ENCODE measurements at places on chromosomes 6 and 20.

DNA sequence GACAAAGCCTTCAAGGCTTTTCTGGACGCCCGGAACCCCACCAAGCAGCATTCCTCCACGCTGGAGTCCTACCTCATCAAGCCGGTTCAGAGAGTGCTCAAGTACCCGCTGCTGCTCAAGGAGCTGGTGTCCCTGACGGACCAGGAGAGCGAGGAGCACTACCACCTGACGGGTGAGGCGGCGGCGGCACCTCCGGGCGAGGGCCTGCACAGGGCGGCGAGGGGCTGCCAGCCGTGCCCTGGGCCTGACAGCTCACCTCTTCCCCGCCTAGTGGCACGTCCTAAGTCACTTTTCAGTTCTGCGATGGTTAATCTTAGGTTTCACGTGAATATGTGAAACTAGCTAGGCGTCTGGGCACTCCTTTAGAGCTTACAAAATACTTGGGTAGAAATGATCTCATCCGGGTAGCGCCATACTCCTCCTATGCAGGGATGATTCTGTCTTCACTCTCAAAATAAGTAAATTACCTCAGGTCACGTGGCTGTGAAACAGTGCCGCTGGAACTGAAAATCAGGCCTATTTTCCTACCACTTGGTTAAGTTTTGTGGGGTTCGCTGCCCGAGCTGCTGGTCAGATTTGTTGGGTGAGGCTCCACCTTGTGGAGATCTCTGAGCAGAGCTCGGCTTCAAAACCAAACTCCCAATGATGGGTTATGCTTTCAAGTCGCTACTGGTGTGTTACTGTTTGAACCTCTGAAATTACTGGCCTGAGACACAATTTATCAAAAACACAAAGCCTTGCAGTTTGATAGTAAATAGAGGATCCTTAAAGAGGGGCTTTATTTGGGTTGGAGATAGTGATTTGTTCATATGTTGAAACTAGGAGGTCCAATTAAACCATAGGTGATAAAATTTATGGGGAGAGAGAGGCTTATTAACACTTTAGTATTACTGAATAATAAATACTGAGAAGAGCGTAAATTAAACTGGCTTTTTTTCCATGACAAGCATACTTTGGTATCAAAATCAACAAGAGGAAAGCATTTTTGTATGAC is 15.5 kb upstream of the CLDN20 start:
- peak; percentile 75 for DNase-seq

DNA sequence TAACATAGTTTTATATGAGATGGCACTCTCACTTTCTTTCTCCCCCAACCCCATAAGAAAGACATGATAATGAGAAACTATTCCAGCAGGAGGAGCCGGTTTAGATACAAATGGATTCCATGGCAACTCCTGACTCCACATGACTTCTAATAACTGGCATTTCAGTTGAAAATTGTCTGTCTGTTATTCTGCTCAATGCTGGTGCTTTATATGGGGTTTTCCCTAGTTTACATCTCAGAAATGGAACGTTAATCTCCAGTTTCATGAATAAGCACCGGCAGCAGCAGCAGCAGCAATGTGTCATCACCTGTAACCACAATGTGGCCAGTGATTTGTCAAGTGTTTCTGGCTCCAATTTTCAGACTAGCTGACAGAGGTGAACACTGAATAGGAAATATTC is 8.0 kb upstream of the SIM1 start:
- no peak for DNase-seq

DNA sequence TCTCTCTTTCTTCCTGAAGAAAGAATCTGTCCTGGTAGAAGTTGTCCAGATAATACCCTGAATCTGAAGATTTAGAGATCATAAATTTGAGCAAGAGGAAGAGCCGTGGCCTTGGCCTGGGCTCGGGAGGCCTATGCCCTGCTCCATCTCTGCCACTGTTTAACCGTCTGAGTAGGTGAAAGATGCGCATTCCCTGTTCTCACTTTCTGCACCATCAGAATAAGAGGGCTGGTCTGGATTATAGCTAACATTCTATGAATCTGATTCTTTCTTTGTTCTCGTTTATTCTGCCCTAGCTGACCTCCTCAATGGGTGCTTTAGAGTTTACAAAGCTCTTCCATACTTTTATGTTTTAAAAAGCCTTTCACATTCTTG is 51.3 kb downstream of the ELOVL4 start:
- no peak for DNase-seq

GRCh38 chr20:48283470-48284110 is 498.3 kb upstream of the SULF2 start:
- DNase-seq = peak; percentile 82

DNA sequence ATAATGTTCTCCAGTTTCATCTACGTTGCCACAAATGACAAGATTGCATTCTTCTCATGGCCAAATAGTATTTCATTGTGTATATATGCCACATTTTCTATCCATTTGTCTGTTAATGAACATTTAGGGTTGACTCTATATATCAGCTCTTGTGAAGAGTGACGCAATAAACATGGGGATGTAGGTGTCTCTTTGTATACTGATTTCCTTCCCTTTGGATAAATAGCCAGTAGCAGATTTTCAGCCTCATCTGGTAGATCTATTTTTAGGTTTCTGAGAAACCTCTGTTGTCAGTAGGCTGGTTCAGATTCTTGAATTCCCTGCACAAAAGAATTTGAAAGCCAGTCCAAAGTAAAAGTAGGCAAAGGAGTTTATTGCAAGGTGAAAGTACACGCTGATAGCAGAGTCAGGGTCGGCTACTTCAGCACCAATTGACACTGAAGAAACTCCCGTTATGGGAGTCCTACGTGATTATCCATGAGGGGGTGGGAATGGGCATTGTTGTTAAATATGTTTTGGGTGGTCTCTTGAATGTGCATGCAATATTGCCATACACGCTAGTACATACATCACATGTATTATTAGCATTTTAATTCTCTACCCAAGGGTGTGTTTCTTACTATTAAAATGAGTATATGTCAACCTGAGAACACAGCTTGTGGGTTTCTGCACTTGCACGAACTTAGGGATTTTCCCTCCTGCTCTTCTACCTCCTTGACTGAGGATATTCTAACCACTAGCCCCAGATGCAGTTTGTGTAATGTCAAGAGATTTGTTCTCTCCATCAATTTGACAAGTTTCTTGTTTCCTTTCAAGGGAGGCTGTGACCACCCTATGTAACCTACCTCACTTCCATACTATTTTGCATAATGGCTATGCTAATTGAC is 14.4 kb upstream of the SLC17A2 start:
- DNase-seq = no peak

- DNase-seq = peak; percentile 70
These were observed at the start of gene DNAAF9 for GRCh38 chr20:3407040-3407770. Gene DNAAF9, minus strand, starts transcription at chr20:3407669. Its CDS starts 112 bp downstream, at chr20:3407557.

DNA sequence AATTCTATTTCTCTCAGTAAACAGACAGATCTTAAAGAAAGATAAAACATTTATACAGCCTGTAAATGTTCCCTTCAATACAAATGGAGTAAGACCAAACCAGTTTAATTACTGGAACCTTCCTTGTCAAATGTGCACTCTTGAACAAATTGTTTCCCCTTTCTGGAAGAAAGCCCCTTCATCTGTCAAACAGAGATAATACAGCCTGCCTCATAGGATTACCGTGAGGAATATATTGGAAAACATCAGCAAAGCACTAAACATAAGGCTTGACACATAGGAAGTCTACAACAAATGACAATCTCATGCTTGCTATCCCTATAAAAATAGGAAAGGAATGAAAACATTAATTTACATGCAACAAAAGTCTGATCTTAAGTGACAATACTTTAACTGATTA is 173.8 kb downstream of the PTPRK start:
- no peak for DNase-seq

GRCh38 chr6:137494281-137494987 is at the start of gene OLIG3:
Gene OLIG3, minus strand, starts transcription at chr6:137494394. Its CDS starts 224 bp downstream, at chr6:137494170.
- DNase-seq = no peak

DNA sequence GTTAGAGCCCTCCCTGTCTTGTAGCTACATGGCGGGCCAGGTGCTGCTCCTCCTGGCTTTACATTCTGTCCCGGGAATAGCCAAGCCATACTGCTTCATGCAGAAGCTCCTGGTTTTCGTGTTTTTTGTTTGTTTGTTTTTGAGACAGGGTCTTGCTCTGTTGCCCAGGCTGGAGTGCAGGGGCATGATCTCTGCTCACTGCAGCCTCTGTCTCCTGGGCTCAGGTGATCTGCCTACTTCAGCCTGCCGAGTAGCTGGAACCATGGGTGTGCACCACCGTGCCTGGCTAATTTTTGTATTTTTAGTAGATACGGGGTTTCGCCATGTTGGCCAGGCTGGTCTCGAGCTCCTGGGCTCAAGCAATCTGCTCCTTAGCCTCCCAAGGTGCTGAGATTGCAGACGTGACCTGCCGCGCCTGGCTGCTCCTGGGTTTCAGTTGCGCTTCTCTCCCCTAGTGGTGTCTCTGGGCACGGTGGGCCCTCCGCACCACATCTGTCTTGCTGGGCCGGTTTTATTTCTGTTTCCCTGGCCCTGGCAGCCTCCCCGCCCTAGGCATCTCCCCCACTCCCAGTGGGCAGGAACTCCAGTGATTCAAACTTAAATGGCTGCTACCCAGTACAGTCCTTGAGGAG is 12.9 kb downstream of the CDYL start:
- DNase-seq = no peak

DNA sequence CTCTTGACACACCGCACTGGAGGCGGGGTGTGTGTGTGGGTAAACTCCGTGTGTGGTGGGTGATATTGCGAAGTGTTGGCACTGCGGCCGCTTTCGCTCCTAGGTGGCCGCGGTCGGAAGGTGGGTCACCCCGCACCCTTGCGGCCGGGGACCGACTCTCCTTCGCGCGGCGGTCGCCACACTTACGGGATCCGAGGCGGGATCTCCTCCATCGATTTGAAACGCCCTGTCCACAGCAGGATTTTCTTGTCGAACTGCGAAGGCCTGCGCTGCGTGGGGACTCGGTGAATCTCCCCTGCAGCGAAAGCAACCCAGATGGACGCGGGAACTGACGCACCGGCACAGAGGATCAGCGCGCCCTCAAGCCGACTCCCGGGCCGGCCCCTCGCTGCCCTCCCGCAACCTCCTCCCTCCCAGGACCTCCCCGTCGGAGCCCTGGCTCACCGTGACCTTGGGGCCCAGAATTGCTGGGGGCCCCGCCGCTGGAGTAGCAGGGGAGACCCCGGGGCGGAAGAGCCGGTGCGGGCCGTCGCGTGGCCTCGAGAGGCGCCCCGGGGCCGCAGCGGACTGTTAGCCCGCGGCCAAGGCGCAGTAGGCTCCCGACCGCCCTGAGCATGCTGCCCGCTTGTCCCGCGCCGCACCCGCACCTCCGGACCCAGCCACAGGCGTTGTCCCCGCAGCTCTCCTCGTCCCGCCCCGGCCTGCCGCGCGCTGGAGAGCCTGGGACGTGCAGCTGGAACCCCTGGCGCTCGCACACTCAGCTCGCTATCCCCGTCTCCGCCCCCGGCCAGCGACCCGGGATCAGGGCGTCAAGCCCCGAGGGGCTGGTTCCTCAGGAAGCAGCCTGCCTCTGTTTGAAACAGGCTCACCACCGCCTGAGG is at the start of gene FAM162B:
FAM162B (minus strand) TSS at position 759 of the 881 bp plus-strand sequence; CDS start at position 616, 143 bp downstream.
- DNase-seq = no peak

GRCh38 chr20:4130404-4131189 is 115.2 kb upstream of the RNF24 start:
- no peak for DNase-seq

- DNase-seq = no peak
These were observed 12.8 kb downstream of the KIAA0408 start for GRCh38 chr6:127446356-127446755.

DNA sequence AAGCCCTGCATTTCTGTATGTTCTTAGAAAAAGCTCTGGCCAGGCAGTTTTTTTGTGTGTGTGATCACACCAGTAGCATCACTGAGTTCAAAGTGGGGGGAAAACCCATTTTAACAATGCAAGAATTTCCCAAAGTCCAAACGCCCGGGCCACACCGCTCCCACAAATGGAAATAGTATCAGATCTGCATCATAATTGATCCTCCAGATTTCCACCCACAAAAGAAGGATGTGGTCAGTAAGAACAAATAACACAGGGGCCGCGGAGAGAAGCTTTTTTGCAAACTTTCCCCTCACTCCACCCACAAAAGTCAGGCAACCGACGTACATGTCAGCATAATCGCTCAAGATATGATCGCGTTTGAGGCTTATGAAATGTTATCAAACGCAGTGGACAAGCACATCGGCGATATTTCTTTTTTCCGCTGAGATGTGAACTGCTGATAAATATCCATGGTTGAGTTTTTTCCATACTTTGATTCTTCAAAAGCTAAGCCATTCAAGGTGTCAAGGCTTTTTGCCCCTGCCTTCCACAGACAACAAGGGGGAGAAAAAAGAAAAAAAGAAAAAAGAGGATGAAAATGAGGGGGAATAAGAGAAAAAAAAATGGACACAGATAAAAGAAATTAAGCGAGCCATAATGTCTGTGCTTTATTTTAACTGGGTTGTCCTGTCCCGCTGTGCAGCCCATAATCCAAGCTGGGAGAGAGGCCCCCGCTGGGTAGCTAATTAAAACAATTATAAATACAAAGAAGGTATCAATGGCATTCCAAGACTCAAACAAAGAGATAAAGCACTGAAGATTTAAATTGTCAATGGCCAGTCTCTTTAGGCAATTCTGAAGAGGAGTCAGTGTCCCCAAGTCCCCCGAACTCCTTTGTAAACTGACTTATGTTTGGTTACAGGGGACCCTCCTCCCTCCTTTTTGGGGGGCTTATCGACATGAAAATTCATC is 143.5 kb downstream of the ZFP64 start:
- no peak for DNase-seq

DNA sequence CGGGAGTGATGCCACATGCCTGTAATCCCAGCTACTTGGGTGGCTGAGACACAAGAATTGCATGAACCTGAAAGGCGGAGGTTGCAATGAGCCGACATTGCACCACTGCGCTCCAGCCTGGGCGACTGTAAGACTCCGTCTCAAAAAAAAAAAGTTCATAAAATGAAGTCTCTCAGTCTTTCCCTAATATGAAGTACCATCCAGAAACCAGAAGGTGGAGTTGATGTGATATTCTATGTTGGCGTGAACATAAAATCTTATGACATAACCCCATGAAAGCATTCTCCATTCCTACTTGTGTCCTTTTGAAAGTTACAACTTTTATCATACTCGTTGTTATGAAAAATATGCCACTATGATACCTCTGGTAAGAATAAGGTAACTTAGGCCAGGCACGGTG is 5.7 kb downstream of the SOD2 start:
- DNase-seq = no peak

- DNase-seq = no peak
These were observed 73.1 kb downstream of the ZMYND8 start for GRCh38 chr20:47283411-47283810.

- DNase-seq = no peak
These were observed 169.9 kb downstream of the CD24 start for GRCh38 chr6:106804346-106805335.
